ENCODE measurements at places on chromosomes 12 and 14. TPM values are rescaled to one million over a fixed set of nuclear protein-coding genes. Genes with fewer than 3 reads are reported as not detected.

GRCh38 chr14:72756967-72757366 is 136.9 kb downstream of the DPF3 start:
- no peak for DNase-seq

DNA sequence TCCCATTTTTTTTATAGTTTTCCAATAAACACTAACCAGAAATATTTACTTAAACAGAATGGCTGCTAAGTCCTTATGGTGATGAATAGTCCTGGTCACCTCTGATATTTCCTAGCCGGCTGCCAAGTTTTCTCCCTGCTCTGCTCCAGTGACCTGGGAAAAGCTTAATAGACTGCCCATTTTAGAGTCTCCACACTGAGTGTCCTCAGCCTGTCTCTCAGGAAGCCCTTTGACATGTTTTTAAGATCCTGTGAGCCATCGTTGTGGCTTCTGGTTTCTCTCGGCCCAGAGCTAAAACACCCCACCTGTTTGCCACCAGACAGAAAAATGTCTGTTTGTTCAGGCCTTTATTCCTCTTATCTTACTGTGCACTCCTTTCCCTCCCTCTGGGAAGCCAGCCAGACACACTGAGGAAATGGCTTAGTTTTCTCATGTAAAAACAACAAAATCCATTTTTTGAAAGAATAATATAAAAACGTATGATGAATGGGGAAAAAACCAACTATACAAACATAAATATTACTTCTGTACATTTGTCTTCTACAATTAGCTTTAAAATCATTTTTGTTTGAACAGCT is 25.4 kb upstream of the ALDH2 start:
- DNase-seq: peak; percentile 50

GRCh38 chr12:15199930-15200329 is 21.3 kb downstream of the RERG start:
- no peak for DNase-seq

ITPR2 gene
- total RNA-seq: 38.5 TPM

DNA sequence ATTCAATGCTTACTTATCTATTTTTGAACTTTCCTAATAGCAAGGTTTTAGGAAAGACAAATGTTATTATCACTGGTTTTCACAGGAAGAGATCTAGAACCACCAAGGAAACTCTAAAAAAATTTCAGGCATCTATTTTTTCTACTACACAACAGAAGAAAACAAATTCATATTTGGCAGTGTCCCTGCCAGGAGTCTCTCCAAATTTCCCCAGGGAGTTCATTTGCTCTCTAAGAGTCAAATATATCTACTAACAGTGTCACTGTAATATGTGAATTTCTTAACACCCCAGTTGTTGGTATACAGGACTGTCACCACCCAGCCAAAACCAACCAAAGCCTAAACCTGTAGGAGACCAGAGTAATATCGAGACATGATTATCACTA is 83.4 kb downstream of the STXBP6 start:
- DNase-seq: no peak

AVPR1A gene
- total RNA-seq: 0.20 TPM

- DNase-seq: peak; percentile 67
Measured at GRCh38 chr12:16349131-16349460, 1.7 kb downstream of the MGST1 start.

DNA sequence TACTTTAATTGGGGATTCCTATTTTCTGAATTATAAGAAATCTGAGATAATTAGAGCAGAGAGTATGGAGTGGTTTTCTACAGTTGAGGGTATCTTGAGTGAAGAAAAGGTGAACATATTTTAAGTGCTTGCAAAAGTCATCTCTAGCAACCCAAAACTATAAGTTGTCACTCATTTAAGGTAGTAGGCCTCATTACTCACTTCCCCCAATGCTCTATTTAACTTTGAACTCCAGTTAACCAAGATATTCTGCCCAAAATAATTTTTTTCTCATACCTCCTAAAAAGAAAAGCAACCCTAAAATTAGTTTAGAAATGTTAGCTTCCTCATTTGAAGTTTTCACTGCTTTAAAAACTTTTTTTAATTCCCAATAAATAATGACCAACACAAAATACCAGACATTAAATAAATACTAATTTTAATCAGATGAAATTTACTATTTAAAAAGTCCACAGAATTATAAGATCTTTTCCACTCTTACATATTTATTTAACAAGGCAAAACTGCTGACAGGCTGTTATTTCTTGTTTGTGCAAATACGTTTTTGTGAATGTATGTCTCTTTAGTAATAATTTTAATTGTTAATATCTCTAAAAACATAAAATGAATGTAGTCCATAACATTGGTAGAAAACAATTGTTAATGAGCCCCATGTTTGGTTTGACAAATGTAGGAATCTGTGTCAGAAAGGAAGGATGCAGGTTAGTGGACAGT is 47.8 kb downstream of the VRK1 start:
- DNase-seq: no peak

- no peak for DNase-seq
Measured at GRCh38 chr12:115132145-115132544, 448.2 kb upstream of the TBX3 start.

Measured in transverse colon (tissue), 4 donors.